ENCODE measurements at places on chromosomes 7 and 10.
A peak's percentile ranks its signal among the peaks of the same experiment; 100 is the strongest.

DNA sequence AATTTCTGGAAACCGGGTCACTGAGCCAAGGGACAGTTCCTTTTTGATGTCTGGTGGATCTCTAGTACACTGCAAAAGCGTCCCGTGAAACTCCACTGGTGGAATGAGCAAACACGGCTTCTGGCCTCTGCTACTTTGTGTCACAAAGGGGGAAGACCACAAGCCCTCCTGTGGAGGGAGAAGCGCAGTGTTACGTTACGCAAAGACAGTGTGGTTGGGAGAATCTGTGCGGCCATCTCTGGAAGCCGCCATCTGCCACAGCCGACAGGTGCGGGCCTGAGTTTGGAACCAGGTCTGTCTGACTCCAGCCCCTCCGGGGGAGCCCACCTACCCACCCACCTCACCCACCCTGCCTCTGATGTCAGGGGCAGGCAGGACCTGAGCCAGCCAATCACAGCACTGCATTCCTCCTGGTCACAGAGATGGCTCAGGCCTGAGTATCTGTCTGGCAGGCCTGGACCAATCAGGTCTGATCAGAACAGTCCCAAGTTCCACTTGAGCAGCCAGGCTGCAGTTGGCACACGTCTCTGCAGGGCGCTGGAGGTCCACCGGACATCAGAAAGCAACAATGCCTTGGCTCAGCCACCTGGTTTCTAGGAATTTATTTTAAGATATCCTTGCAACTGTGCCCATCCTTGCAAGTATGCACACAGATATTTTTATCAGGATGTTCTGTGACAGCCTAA lies 3.0 kb upstream of the CYP2W1 start:
- H3K27ac ChIP-seq: no peak overlapping the region
- H3K36me3 ChIP-seq: no peaks in the 10 kb centered on the region
- H3K4me1 ChIP-seq: peaks cover 4% of the 10 kb centered on the region
- ATAC-seq: no peak
- no peak overlapping the region for H3K4me3 ChIP-seq

DNA sequence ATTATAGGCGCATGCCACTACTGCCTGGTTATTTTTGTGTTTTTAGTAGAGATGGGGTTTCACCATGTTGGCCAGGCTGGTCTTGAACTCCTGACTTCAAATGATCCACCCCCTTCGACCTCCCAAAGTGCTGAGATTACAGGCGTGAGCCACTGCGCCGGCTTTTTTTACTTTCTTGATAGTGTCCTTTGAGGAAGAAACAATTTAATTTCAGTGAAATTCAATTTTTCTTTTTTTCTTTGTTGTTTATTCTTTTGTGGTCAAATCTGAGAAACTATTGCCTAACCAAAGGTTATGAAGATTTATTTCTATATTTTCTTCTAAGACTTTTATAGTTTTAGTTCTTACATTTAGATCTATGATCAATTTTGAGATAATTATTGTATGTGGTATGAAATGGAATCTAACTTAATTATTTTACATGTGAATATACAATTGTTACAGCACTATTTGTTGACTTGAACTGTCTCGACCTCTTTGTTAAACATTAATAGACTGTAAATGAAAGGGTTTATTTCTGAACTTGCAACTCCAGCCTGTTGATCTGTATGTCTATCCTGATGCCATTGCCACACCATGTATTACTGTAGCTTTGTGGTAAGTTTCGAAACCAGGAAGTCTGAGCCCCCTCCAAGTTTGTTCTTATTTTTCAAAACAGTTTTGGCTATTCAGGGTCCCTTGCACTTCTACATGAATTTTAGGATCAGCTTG lies 19.8 kb upstream of the RASSF4 start:
- H3K36me3 ChIP-seq: no peaks in the 10 kb centered on the region
- no peak overlapping the region for H3K27ac ChIP-seq
- no peak for ATAC-seq
- H3K27me3 ChIP-seq: no peaks in the 10 kb centered on the region
- H3K4me3 ChIP-seq: no peak overlapping the region

- H3K36me3 ChIP-seq: no peaks in the 10 kb centered on the region
- no peak overlapping the region for H3K27ac ChIP-seq
- peak overlapping the region; percentile 22 for H3K4me3 ChIP-seq
- peaks cover 7% of the 10 kb centered on the region for H3K27me3 ChIP-seq
- no peaks in the 10 kb centered on the region for H3K4me1 ChIP-seq
- peak; percentile 53 for ATAC-seq
Observed at GRCh38 chr10:93751832-93752231, 5.9 kb upstream of the LGI1 start.

DNA sequence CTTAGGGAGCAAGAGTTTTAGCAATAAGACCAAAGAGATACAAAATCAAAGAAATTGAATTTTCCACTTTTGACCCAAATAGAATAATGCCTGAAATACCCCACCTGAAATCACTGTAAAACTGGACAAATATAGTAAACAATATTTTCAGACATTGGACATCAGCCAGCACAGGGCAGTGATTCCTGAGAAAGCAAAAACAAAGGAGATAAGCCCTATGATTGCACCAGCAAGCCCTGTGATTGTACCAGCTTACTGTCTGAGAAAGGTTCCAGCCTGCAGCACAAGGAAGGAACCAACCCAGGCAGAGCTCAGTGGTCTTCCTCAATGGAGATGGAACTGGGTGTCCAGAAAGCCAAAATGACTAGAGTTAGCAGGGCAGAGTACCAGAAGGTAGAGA lies 10.3 kb downstream of the TMEM106B start:
- no peak for ATAC-seq
- H3K4me1 ChIP-seq: no peaks in the 10 kb centered on the region
- peaks cover 59% of the 10 kb centered on the region for H3K36me3 ChIP-seq
- no peak overlapping the region for H3K4me3 ChIP-seq
- H3K27me3 ChIP-seq: no peaks in the 10 kb centered on the region
- no peak overlapping the region for H3K27ac ChIP-seq

DNA sequence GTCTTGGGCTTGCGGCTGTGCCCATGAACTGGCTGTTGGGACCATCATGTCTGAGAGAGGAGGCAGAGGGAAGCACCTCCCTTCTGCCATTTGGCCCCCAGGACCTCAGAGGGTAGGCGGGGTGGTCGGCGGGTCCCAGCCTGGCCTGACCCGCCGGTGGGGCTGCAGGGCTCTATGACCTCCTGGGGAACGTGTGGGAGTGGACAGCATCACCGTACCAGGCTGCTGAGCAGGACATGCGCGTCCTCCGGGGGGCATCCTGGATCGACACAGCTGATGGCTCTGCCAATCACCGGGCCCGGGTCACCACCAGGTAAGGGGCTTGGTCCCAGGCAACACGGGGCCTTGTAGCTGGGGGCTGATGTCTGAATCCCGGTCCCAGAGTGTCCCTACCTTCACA lies 14.1 kb downstream of the SUMF2 start:
- peaks cover 40% of the 10 kb centered on the region for H3K4me1 ChIP-seq
- ATAC-seq: no peak
- H3K4me3 ChIP-seq: no peak overlapping the region
- no peaks in the 10 kb centered on the region for H3K36me3 ChIP-seq
- H3K27ac ChIP-seq: peak overlapping the region; percentile 70
- no peaks in the 10 kb centered on the region for H3K27me3 ChIP-seq

DNA sequence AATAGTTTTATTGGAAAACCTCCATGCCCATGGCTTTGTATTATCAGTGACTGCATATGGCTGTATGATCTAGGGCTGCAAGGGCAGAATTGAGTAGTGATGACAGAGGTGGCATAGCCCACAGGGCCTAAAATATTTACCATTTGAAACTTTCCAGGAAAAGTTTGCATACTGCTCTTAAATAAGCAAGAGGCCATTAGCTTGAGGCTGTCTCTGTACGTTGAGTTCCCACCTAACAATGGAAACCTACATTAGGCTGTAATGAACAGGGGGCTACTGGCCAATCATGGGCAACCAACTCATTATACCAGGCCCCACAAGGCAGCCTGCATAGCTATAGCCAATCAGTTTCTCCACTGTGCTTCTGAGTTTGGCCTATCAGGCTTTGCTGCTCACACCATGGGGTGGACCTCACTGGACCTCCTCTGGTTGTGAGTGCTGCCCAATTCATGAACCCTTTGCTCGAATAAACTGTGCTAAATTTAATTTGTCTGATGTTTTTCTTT lies 673 bp upstream of the ST8SIA6 start:
- H3K27me3 ChIP-seq: peaks cover 66% of the 10 kb centered on the region
- H3K4me3 ChIP-seq: no peak overlapping the region
- ATAC-seq: no peak

DNA sequence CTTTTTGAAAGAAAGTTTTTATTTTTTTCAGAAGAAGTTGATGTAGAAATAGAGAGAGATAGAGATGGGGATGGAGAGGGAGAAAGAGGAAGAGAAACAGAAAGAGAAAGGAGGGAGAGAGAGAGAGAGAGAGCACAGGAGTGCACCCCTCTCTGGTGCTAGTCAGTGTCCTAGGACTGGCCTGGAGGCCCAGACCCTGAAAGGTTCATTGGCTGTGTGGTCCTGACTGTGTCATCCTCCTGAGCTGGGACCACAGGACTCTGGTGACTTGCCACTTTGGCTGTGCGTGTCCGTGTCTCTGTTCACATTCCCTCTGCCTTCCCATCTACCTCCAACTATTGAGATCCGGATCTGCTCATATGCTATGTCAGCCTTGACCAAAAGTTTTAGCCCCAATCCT lies 62.1 kb upstream of the SHH start:
- H3K27me3 ChIP-seq: peaks cover 16% of the 10 kb centered on the region
- ATAC-seq: no peak
- H3K4me3 ChIP-seq: no peak overlapping the region
- H3K36me3 ChIP-seq: no peaks in the 10 kb centered on the region

DNA sequence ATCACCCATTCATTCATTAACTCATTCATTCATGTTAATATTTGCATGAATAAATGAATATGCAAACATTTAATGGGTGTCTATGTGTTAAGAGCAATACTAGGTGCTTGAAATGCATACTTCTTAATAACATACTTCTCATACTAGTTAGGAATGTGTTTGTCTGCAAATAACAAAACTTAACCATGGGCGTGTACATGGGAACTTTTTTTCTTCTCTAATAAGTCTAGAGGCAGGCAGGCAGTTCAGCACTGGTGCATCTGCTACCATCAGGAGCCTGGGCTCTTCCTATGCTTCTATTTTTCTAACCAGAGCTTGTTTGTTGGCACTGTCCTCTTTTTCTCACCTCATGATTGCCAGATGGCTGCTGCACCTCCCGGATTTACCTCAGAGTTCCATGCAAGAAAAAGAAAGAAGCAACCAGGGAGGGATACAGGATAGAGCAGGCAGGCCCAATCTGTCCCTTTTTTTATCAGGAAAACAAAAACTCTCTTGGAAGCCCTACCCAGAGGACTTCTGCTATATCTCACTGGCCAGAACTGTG lies 22.7 kb downstream of the CDHR3 start:
- H3K27ac ChIP-seq: no peak overlapping the region
- no peaks in the 10 kb centered on the region for H3K36me3 ChIP-seq
- no peak overlapping the region for H3K4me3 ChIP-seq
- no peak for ATAC-seq
- no peaks in the 10 kb centered on the region for H3K27me3 ChIP-seq

DNA sequence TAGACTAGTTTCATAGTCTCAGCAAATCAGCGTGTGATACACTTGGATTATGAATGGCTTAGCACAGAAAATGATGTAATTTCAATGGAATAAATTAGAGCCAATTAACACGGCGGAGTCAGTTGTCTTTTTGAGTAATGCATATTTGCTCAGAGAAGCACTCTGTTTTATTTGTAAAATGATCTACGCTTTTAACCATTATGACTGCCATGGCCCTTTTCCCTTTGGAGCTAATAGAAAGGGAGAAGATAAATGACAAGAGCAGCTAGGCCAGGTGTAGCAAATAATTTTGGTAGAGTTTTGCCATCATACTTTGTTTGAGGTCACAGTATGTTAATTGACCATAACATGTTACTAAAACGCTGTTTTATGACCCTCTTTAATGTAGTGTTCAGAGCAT lies 86.8 kb downstream of the GPR158 start:
- H3K4me1 ChIP-seq: no peaks in the 10 kb centered on the region
- H3K27me3 ChIP-seq: no peaks in the 10 kb centered on the region
- H3K27ac ChIP-seq: no peak overlapping the region
- H3K36me3 ChIP-seq: no peaks in the 10 kb centered on the region

- no peaks in the 10 kb centered on the region for H3K36me3 ChIP-seq
Observed at GRCh38 chr10:125661941-125662515, 20.9 kb downstream of the TEX36 start.

DNA sequence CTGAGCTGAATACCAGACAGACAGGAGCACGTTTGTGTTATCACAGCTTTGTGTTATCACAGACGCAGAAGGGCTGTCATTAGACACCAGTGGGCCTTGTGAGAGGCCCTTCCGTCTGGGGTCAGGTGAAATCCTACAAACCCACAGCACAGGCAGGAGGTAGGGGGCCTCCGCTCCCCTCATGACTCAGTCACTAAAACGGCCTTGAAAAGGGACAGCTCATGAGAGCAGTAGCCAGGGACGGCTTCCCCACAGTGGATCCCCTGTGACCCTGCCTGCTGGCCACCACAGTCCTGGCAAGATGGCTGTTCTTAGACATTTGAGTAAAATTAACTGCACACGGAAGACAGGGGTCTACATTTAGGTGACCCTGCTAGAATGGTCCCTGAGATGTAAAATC lies 215.8 kb upstream of the PPP2R2D start:
- ATAC-seq: no peak
- H3K4me3 ChIP-seq: no peak overlapping the region
- no peak overlapping the region for H3K27ac ChIP-seq
- no peaks in the 10 kb centered on the region for H3K4me1 ChIP-seq
- H3K36me3 ChIP-seq: no peaks in the 10 kb centered on the region
- H3K27me3 ChIP-seq: peaks cover 41% of the 10 kb centered on the region

DNA sequence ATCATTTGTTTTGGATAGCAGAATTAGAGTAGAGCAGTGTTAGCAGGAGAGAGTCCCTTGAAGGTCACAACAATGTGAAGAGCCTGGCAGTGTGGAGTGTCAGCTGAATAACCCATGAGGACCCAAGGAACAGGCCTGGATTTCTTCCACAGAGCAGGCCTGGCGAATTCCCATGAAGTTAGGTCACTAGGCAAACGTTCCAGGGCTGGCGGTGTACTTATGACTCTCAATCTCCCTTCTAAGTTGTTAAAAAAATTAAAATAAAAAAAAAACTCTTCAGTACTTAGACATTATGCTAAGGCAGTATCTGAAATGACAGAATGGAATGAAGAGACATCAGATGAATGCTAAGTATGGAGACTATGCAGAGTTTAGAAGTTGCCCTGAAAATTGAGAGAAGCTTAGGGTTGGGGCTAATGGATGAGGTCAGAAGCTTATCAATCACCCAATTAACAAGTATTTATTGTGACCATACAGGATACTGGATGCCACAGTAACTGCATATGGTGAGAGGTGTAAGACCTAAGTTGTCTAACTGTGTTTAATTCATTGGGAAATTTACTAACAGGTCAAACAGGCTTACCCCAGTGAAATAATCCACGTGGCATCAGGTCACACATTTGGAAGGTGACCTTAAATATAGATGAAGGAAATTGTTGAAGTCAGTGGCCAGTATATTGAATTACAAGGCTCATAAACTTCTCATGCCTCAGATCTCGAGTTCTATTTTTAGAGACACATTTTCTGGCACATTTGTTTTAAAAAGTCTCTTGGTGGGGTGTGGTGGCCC lies 126.2 kb upstream of the NRP1 start:
- H3K4me3 ChIP-seq: no peak overlapping the region
- no peaks in the 10 kb centered on the region for H3K27me3 ChIP-seq
- H3K4me1 ChIP-seq: peaks cover 20% of the 10 kb centered on the region
- peak; percentile 69 for ATAC-seq
- peak overlapping the region; percentile 26 for H3K27ac ChIP-seq

Measured in gastroesophageal sphincter (tissue), 4 donors.